ENCODE measurements at places on chromosomes 3 and 15.

DNA sequence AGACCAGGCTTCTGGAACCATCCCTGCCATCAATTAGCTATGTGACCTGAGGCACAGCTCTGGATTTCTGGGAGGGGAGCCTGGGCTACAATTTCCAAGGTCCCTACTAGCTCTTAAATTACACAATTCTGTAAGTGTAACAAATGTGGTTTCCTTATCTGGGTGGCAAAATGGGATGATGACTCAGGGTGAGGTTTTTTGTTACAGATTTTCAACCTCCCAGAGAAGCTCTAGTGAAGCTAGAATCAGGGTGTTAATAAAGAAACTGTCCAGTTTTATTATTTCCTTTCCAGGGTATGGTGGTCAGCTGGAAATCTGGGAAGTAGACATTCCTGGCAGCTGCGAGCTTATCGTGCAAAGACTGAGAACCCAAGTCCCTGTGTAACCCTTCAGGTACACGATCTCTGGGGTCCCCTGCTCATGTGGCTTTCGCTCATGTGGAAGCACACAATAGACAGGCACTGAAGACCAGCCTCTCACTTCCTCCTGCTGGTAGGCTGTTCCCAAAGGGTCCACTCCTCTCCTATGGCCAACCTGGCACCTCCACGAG, 7.3 kb downstream of the RAB27A start:
- DNase-seq, result no peak

- DNase-seq, result no peak
These were observed 71.7 kb downstream of the GABRG3 start for GRCh38 chr15:27042646-27043045.

- no peak for DNase-seq
These were observed 47.8 kb downstream of the TNFAIP8L3 start for GRCh38 chr15:51046799-51047449.

DNA sequence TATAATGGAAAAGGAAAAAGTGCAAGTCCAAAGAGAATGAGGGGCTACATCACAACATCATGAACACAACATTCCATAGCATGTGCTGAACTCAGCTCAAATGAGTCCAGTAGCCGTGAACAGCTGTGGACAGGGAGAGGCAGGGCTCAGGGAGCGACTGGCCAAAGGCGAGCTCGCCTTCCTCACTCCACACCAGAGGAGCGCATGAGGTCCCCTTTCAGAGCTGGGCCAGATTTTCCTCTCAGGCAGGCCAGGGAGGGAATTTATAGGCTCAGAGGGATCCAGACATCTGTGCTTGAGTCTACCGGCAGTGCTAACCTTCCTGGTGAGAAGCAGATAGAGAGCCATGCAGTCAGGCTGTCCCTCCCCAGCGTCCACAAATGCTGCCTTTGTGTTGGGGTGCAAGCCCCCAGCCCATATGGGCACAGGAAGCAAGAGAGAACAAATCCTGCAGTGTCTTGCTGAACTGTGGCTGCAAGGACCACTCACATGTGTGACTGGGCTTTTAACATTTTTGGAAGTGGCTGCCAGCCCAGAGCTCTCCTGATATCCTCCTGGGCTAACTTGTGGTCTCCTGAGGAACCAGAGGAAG, 32.5 kb downstream of the ARHGEF3 start:
- DNase-seq, result no peak

DNA sequence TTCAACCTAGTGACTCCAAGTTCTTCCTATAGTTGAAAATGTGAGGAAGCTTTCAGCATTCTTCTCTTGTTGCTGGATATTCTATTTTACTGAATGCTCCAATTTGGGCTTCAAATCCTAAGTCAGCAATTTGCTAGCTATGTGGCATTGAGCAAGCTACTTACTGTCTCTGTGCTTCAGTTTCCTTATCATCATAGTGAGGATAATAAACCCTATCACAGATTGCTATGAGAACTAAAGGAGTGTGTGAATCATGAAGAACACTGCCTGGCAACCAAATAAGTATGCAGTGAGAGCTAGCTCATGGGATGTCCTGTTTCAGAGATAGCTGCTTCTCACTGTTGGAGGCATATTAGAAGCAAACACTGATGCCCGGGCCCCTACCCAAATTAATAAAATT, 163.8 kb upstream of the CDIN1 start:
- no peak for DNase-seq

- DNase-seq, result peak; percentile 22
These were observed 62.5 kb upstream of the GBE1 start for GRCh38 chr3:81823882-81824395.

GRCh38 chr3:99418209-99418635, 220.2 kb upstream of the COL8A1 start:
- DNase-seq, result peak; percentile 50

DNA sequence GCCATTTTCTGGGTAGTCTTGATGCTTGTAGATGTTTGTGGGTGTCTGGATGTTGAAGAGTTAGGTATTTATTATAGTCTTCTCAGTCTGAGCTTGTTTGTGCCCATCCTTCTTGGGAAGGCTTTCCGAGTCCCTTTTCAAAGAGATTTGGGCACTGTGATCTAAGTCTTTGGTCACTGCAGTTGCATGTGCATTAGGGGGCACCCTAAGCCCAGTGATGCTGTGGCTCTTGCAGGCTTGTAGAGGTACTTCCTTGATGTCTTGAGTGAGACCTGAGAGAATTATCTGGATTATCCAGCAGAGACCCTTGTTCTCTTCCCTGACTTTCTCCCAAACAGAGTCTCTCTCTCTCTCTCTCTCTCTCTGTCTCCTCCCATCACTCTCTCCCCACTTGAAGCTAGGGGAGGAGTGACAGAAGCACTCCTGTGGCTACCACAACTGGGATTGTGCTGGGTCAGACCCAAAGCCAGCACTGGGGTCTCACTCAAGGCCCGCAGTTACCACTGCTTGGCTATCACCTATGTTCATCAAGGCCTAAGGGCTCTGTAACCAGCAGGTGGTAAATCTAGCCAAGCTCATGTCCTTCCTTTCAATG, 68.5 kb downstream of the TMCO5A start:
- DNase-seq, result no peak

DNA sequence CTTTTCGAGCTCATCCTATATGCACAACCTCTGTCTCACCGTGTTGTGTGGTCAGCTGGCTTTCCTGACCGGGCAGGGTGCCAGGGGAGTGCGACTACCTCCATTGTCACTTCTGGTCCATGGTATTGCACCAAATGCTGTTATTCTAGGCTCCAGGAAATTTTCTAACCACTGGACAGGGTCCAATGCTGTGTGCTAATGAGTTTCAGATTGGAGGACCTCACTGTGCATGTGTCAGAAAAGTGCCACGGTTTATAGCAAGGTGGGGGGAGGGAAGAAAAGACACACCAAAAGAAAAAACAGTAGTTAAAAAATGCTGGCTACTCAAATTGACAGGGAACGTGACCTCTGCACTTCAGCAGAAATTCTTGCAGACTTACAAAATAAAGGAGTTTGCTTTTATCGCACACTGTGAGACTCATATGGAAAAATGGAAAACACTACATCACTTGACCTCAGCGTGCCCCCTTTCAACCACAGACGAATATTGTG, 480.1 kb downstream of the FOXP1 start:
- no peak for DNase-seq

DNA sequence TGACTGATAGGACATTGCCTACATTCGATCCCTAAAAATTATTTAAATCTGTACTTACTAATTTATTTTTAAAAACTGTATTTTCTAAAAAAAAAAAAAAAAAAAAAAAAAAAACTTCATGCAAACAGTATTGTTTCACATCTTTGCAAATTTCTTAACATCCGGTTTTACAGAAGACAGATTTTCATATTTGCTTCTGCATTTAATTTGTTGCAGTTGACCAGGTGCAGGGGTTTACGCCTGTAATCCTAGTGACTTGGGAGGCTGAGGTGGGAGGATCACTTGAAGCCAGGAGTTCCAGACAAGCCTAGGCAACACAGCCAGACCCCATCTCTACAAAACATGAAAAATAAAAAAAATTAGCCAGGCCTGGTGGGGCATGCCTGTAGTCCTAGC, 6.4 kb upstream of the NFKBIZ start:
- no peak for DNase-seq

- DNase-seq, result no peak
These were observed 33.5 kb downstream of the NTRK3 start for GRCh38 chr15:88223084-88223483.

GRCh38 chr15:91599261-91599660, 254.2 kb upstream of the SLCO3A1 start:
- no peak for DNase-seq

DNA sequence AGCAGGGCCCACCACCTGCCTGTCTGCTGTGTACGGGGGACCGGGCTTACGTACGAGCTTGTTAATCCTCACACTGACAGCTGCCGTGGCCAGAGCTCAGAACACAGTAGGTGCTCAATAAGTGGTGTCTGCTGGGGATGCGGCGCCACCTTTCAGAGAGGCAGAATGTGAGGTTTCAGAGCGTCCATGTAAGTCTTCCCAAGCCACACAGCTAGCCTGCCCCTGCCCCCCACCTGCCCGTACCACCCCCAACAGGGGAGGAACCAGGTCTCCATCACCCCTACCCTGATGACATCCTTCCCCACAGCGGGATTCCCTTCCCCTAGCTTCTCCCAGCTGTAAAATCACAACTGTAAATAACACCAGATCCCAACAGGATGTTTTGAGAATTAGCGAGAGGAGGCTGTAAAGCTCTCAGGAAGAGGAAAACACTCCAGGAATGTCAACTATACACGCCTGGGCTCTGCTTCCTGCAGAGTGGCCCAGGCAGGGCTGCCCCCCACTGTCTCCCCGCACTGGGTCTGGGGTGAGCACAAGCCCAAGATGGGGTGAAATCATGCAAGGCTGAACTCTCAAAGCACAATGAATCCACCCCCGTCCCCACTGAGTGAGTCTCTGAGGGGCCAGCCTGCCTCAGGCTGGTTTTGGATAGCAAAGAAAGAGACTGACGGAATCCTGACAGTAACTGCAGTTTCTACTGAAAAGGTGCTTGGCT, 250.1 kb upstream of the LYSMD4 start:
- DNase-seq, result no peak

DNA sequence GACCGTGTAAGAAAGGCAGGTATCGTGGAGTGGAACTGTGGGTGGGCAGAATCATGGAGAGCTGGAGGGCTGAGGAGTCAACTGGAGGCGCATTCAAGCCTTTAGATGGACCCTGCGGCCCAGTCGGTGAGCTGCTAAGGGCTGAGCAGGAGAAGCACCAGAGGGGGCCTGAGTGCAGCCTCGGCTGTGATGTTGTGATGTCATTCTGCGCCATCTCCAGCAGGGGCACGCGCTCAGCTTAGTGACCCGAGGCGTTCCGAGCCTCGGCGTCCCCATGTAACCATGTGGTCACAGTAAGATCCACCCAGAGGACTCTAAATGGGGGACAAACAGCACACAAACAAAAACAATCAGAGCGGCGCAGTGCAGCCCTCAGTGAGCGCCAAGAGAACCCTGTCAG, 76.8 kb downstream of the VGLL4 start:
- DNase-seq, result no peak

- DNase-seq, result no peak
These were observed 34.3 kb upstream of the CEMIP start for GRCh38 chr15:80744826-80745225.

- DNase-seq, result no peak
These were observed 879.3 kb downstream of the ROBO2 start for GRCh38 chr3:77919244-77919643.

DNA sequence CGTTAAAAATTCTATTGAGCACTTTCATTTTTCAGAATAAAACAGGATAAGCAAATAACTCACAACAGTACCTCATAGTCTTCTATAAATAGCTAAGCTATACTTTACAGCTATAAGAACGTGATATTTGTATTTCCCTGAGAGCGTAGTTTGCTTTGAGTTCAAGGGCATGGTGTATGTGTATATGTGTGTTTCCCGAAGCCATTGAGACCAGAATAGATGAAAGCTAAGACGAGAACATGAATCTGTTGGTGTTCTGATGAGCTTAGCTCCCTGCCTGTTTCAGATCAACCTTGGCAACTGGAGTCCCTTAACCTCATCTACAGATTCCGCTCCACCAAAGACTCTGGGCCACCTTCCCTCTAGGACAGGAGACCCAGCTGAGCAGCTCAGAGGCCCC, 59.5 kb upstream of the MCF2L2 start:
- no peak for DNase-seq

DNA sequence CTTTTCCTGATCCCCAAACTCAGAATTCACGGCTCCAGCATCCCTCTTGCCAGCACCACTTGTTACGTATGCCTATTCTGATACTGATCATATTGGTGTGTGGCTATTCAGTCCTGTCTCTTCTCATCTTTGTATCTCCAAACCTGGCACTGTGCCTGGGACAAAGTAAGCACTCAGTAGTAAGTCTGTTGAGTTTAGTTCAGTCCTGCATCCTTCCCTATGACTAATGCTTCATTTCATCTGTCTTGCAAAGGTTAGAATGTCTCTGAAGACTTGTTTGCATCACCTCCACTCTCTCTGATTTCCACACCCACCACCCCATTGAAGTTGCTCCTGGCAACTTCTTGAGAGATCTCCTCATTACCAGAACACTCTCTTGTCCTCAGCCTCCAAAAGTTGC, 80.3 kb downstream of the HMG20A start:
- DNase-seq, result no peak

- no peak for DNase-seq
These were observed 79.4 kb downstream of the SMAD3 start for GRCh38 chr15:67144609-67145311.

DNA sequence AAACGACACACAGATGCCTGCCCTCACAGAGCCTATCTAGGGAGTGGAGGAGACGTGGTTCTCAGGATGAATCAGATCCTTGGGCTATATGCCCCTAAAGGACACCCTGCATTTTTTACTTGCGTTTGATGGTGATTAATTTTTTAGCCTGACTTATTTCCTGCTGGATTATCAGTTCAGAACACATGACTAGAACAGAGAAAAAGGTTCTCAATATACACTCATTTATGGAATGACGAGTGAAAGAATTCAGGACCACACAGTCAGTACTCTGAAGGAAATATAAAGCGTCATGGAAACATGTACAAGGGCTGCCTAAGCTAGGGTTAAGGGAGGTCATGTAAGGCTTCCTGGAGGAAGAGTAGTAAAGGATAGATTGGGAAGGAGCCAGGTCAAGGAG, 121.8 kb downstream of the SSR3 start:
- no peak for DNase-seq

DNA sequence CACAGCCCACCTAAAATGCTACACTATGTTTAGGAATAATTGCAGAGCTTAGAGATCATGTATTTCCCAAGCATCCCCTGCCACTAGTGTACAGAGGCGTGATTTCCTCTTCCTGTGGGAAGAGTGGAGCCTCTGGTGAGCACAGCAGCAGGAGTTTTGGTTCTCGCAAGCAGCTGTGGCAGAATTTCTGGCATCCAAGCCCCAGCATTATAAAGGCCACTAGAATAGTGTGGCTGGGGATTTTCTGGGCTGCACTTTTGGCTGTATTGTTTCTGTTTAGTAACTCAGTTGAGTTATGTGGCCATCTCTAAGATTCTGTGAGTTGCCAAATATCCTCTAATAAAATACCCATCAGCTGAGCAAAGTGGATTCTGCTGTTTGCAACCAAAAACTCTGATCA, 64.7 kb downstream of the GPR176 start:
- no peak for DNase-seq

GRCh38 chr3:185270262-185270955, 16.6 kb upstream of the EHHADH start:
- no peak for DNase-seq

DNA sequence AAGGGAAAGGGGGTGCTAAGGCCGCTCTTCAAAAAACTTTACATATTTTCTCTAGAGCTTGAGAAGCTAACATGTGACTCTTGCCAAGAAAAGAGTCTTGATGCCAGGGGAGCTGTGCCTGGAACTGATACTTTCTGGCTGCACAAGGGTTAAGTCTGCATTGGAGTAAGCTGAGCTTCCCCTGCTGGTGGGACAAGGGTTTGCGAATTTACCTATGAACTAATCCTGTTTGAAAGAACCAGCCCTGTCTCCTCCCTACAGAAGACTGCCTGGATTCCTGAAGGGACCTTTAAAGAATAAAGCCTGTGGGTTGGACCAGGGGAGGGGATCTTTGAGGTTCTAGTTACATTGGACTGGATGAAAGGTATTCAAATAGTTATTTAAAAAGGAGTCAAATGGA, 58.3 kb upstream of the EPHA3 start:
- no peak for DNase-seq

Data from GM10248 (cell line).